ENCODE measurements at places on chromosomes 11 and 22.

GRCh38 chr11:8775332-8775731, 92.7 kb downstream of the RPL27A start:
- DNase-seq: no peak

- no peak for DNase-seq
These were observed 82.3 kb downstream of the PTPRJ start for GRCh38 chr11:48062649-48063048.

DNA sequence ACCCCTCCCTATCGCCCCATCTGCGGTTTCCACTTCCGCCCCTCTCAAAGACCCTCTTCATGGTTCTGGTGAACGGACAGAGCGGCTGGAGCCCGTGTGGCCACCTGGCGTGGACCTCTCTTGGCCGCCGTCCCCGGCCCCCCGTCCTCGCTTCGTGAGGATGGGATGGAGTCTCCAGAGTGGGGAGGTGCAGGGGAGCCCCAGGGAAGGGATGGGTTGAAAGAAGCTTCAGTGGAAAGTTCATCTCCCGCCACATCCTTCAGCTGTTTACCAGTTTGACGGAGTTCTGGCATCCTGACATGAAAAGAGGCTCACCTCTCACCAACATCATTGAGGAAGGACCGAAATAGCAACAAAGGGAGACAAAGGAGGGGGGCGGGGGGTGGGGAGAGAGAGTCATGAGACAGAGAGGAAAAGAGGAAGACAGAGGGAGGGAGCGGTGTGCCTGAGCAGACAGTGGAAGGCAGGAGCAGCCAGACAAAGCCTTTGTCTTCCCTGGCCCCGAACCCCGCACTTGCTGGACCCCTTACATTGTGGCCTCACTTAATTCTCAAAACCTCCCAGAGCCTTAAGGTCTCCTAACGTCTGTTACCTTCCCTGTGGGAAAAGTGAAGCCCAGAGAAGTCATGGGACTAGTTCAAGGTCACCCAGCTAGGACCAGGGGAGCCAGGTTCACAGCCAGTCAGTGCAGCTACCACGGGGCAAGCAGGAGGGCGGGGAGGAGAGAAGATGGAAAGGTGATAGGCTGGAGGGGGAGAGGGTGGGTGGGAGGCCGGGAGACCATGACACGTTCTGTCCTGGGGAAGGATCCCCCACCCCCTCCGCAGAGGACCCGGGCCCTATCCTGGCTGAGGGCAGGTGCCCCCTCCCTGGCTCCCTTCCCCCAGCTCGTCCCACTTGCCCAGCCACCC, 54.9 kb downstream of the CD6 start:
- no peak for DNase-seq

DNA sequence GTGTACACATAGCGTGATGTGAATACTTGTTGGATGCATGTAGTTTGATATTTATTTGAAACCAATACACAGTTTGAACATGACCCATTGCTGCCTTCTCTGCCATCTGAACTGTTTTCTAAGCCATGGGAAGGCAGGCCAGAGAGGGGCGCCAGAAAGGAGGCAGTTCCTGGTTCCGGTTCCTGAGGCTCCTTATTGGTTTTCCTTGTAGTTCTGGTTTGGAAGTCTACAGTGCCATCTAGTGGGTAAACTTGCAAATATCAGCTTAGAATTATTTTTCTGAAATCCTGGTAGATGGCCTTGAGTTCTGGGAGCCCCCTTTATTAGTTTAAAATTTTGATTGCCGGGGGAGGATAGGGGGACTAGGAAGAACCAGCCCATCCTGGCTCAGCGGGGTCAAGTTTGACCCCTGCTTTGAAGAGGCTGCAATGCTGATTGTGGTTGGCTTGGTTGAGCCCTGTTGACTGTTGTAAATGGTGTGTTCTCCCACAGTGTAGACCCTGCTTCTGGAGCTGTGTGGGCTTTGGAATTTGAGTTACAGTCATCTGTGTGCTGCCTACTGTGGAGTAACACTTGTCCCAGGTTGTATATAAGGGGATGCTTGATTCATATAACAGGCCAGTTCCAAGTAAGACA, 48.4 kb downstream of the GRAMD1B start:
- DNase-seq: peak; percentile 37

DNA sequence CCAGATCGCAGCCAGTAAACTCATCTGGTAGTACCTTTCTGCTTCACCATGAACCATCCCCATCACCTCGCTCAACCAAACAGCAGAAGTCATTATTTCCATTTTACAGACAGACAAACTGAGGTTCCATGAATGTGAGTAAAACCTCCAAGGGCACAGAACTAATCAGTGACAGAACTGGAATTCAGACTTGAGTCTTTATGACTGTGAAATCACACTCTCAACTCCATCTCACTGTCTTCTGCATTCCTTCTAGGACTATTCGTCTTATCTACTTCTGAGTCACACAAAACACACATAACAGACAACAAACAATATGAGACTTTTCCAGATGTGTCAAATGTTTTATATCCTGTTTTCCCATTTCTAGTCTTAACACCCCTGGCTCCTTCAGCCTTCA, 9.3 kb upstream of the NUP50 start:
- no peak for DNase-seq

DNA sequence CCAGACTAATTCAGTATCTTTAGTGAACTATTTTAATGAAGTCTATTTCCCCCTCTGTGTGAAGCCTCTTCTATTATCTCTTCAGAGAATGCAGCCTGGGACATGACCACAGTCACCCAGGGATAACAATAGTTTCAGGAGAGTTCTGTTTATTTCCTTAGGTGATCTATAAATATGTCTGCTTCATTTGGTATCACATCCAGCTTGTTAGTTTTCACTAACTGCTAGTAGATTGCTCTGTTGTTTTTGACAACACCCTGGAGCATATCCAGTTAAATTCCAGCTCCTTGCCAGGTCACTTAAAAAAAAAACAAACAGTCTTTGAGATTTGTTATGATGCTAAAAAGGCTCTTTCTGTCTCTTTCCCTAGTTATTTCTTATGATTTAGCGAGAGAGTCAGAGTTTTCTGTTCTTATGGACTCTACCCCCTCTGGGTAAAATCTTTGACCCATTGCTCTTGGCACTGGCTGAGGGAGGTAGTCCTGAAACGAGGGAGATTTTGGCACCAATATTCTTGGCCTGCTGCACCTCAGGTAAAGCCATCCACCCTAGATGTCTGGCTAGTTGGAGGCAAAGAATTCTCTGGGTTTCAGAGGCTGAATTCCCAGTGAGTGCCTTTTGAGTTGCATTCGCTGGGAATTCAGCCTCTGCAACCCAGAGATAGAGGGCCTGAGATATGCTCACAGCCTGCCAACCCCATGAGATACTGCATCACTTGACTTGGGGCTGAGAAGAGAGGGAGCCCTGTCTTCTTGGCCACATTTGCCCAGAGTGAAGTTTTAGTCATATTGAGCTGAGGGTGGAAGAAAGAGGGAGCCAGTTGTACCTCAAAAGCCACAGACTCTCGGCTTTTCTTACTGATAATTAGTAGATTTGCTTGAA, 159.1 kb downstream of the PGR start:
- DNase-seq: no peak

GRCh38 chr22:35592418-35592967, 24.6 kb downstream of the MB start:
- DNase-seq: no peak

DNA sequence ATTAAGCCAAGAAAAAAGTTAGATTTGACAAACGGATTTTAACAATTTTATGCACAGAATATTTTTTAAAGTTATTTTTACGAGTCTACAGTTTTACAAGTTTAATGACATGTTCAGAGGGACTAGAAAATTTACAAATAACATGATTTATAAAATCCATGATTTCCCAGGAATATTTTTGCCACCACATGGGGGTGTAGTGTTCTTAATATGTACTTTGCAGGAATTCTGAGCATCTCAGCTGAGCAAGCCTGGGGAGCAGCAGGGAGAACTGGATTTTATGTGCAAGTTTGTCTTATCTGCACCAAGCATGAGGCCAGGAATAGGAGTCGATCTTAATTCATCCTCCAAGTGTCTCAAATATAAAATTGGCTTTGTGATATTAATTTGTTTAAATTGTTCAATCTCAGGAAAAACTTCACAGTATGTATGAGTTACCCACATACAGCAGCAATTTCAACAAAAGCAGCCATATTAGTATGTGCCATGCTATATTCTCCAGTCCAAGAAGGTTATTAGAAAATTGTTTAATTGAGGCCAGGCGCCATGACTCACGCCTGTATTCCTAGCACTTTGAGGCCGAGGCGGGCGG, 826.3 kb downstream of the DLG2 start:
- no peak for DNase-seq

GRCh38 chr11:66051766-66052663, at the start of gene SF3B2:
Gene SF3B2, plus strand, starts transcription at chr11:66052364. Its CDS starts 21 bp downstream, at chr11:66052385.
- peak; percentile 97 for DNase-seq

GRCh38 chr22:31084811-31085492, 3.8 kb downstream of the SMTN start:
- peak; percentile 33 for DNase-seq

DNA sequence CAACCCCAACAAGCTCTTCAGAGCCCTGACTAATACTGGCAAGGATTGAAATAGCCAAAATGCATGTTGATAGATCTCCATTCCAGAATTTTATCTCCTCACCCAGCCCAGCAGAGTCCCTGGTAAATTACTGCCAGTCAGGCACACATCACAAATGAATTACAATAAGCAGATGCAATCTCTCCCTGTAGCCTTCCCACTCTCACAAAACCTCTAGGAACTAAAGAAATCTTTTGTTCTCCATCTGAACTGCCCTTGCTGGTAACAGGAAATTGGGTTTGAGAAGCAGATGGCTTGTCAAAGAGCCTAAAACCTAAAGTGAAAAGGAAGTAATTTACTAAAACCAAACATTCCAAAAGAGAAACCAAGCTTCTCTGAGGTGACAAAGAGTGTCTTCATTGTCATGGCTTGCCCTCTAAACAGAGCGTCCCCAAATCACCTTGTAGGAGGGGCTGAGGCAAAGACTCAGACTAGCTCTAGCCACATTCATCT, 59.5 kb downstream of the FAM168A start:
- no peak for DNase-seq

DNA sequence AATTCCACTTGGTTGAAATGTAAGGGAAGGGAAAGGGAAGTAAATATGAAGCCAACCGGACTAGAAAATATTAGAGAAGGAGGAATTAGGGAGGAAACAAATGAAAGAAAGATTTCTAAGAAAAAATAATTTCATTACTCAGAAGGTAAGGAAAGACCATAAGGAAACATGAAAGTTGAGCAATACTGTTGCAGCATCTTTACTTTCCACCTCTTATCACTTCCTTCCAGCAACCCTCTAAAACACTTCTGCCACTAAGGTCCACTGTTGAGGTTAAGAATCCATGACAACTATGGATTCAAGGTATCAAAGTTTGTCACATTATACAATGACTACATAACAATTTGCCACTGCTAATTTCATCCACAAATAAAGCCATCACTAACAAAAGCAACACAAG, 308.6 kb downstream of the DLG2 start:
- no peak for DNase-seq

- DNase-seq: peak; percentile 3
These were observed 121.3 kb downstream of the APOL5 start for GRCh38 chr22:35838855-35839576.

DNA sequence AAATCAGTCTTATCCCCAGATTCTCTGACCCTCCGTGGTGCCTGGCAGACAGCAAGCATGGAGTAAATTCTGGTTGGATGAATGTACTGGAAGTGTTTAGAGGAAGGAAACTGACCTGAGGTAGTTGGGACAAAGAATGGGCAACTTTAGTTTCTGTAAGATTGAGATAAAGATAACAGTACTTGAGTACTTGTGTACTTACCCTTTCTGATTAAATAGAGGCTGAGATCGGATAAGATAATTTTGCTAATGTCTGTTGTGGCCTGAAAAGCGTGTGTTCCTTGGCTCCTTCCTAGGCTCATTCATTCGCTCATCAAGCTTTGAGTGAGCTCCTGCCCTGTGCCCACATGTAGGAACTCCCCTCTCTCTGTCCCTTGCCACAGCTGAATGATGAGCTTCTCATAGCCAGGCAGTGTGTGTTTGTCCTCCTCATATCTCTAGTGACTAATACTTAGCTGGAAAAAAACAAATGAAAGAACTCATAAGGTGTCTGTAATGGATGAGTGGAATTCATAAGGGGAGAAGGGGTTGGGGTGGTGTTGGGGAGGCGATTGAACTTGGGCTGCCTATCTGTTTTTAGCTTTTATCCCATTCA, 118.1 kb downstream of the DBX1 start:
- DNase-seq: no peak

- DNase-seq: no peak
These were observed 19.0 kb downstream of the CHST1 start for GRCh38 chr11:45646275-45646927.

DNA sequence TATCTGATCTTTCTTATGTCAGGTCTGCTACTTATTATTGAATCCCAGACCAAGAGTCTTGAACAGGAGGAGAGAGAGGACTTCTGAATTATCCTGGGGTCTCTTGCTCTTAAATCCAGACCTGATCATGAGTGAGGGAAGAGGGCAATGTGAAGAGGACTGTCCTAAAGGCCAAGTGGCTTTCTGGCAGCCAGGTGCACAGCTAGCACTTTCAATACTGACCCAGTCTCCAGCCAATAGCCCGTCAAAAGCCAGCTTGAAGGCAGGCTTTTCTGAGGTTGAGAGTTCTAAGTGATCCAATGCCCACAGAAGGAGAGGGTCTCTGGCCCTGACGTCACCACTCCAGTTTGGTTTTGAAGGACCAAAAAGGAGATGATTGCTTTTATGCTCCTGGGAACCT, 37.2 kb downstream of the FBXO7 start:
- no peak for DNase-seq

DNA sequence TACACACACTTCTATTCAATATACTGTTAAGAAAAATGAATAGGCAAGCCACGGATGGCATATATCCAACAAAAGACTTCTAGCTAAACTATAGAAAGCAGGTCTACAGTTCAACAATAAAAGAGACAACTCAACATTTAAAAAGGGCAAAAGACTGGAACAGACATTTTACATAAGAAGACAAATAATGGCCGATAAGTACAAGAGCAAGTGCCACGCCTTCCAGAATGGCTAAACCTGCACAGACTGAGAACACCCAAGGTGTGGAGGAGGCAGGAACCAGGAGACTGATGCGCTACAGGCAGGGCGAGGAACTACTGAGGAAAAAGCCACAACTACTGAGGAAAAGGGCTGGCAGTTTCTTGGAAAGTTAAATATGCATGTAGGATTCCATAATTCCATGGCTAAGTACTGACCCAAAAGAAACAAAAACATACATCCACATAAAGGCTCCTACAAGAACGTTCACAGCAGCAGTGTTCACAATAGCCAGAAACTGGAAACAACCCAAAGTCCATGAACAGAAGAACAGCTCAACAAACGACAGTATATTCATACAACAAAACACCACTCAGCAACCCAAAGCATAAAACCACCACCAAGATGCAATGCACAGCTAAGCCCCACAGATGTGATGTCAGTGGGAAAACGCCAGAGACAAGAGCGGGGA, 9.6 kb upstream of the MOB2 start:
- no peak for DNase-seq

DNA sequence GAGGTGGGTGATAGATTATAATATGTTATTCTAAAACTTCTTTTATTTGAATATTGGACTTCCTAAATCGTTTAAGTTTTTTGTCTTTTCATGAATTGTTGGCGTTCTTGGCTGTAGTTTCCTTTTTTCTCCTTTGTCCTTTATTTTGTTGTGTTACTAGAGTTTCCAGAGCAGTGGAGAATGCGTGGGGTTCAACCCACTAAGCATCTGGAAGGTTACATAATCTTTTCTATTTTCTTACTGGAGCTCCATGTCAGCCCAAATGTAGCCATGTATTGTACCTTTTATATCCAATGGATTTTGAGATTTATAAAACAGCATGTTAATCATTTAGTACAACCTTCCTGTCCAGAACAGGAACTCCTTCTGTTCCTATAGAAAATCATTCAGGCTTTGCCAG, 63.2 kb downstream of the PPP6R3 start:
- no peak for DNase-seq
